ENCODE measurements at places on chromosomes 13 and 19.

- DNase-seq, result no peak
These were observed 119.0 kb upstream of the KLF12 start for GRCh38 chr13:74253161-74253560.

GRCh38 chr13:20482275-20482761, 43.3 kb downstream of the CRYL1 start:
- no peak for DNase-seq

DNA sequence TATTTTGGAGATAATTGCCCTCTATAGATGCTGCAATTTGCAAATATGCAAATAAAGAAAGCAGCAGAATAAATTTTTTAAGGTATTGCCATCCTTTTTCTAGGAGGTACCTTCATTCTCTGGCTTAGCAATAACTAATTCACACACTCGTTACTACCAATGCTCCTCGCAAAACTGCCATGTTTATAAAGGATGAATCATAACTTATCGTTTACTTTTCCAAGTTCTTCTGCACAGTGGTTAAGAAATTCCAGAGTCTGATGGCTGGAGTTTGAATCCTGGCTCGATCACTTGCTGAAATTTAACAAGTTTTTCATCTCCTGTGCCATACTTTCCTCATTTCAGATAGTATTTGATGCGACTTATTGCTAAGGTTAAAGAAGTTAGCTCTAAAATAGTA, 708.6 kb upstream of the KLHL1 start:
- peak; percentile 17 for DNase-seq

- no peak for DNase-seq
These were observed 25.7 kb downstream of the NOVA2 start for GRCh38 chr19:45947926-45948325.

- DNase-seq, result no peak
These were observed 20.3 kb upstream of the CACNA1A start for GRCh38 chr19:13526552-13526951.

- no peak for DNase-seq
These were observed 24.5 kb upstream of the ZNF83 start for GRCh38 chr19:52662631-52663030.

DNA sequence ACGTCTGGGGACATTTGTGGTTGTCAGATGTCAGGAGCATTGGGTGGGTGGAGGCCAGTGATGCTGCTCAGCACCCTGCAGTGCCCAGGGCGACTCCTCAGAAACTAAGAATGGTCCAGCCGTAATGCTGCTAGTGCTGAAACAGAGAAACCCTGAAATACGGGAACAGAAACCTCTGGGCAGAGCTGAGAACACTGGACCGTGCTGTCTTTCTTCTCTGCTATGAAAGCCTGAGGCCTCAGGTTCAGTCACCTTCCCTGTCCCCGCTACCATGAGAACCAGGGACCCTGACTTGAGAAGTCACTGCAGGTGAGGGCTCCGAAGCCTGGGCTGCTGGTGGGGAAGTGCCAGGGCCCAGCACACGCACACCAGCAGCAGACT, 13.4 kb downstream of the CAPS start:
- no peak for DNase-seq
